NCI-H2171 (cell line): ENCODE measurements at places on chromosomes 16 and 17.

- DNase-seq: peak; percentile 72
Measured at GRCh38 chr17:82648742-82649331, 593 bp upstream of the WDR45B start.

DNA sequence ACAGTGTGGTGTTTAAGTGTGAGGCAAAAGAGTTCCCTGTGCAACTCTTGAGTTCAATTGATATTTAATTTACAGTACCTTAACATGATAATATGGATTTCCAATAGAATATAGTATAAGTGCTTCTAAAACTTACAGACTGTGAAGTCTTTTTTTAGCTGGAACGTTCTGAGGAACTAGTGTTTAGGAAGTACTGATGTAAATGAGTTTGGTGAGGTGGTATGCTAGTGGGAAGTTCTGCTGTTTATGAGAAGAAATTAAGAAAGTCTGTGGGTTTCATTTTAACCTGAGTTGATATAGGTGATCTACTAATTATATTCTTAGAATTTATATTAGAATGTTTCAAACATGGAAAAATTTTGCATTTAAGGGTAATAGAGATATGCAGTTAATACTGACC lies 32.0 kb downstream of the PTRH2 start:
- DNase-seq: no peak

GRCh38 chr16:47063011-47063724 lies 80.6 kb downstream of the NETO2 start:
- DNase-seq: no peak

DNA sequence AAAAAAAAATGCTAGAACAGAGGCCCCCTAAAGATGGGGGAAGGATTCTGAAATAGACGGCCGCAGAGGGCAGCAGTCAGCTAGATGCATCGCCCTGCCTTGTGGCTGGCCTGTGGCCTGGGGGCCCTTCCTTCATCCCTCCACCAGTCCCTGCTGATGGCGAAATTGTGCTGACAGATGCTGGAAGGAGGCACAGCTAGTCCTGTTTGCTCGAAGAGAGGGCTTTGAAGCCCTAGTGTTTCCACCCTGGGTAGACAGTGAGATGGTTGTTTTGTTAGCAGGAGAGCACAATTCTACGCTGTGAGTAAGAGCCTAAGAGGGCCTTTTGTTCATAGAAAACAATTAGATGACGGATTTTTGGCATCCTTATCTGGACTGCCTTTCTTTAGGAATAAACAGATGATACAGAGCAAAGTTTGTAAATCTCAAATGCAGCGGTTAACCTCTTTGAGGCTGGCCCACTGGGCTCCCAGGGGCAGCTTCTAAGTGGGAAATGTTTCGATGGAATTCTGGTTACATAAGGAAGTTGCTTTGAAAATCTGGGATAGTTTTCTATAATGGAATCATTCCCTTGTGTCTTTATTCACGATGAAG lies 23.0 kb downstream of the VPS35L start:
- no peak for DNase-seq

DNA sequence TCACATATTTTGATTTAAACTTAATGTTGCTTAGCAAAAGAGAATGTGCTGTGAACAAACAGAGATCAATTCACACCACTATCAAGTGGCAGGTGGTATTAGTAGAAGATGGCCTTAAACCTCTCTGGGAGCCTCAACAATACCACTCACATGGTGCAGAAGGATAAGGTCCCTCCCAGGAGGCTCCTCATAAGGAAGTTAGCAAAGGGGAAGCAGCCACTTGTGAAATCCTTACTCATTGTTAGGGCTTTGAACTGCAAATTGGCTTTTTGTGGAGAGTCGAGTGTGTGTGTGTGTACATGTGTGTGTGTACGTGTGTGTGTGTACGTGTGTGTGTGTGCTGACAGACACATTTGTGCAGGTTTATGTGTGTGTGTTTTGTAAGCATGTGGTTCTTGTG lies 48.9 kb upstream of the ASIC2 start:
- DNase-seq: no peak

DNA sequence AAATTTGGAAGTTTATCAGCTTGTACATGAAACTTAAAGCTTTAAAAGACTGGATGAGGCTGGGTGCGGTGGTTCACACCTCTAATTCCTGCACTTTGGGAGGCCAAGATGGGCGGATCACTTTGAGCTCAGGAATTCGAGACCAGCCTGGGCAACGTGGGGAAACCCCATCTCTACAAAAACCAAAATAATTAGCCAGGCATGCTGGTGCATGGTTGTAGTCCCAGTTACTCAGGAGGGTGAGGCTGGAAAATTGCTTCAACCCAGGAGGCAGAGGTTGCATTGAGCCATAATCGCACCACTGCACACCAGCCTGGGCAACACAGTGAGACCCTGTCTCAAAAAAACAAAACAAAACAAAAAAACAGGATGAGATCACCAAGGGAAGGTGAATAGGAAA lies 209.5 kb downstream of the AATF start:
- DNase-seq: no peak

- no peak for DNase-seq
Measured at GRCh38 chr17:15288859-15289258, 23.7 kb upstream of the PMP22 start.

GRCh38 chr17:61794792-61795191 lies 68.5 kb downstream of the BRIP1 start:
- no peak for DNase-seq

DNA sequence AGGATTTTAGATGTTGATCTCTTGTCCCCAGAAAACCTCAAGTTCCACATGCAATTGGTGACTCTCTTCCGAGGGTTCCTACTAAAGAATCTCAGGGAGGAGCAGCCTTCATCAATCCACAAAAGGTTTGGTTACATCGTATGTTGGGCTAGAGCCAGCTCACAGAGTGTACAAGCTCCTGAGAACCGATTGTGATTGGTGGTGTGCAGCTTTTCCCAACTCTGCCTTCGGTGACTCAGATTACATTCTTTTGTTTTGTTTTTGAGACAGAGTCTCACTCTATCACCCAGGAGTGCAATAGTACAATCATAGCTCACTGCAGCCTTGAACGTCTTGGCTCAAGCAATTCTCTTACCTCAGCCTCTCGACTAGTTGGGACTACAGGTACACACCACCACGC lies 172.4 kb downstream of the PMP22 start:
- DNase-seq: no peak

DNA sequence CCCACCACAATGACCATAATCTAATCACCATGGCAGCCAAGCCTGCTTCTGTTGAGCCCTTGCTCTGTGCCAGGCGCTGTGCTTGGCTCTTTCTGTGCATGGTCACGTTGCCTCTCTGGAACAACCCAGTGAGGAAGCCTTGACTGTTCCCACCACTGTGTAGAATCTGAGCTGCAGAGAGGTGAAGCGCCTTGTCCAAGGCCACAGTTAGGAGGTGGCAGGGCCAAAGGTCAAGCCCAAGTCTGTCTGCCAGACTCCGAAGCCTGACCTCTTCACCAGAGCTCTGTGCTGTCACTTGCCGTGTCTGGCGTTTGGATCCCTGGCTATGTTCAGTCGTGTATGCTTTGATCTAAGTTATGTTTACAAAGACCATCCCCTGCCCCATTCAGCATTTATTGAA lies 10.5 kb downstream of the CLEC16A start:
- no peak for DNase-seq

DNA sequence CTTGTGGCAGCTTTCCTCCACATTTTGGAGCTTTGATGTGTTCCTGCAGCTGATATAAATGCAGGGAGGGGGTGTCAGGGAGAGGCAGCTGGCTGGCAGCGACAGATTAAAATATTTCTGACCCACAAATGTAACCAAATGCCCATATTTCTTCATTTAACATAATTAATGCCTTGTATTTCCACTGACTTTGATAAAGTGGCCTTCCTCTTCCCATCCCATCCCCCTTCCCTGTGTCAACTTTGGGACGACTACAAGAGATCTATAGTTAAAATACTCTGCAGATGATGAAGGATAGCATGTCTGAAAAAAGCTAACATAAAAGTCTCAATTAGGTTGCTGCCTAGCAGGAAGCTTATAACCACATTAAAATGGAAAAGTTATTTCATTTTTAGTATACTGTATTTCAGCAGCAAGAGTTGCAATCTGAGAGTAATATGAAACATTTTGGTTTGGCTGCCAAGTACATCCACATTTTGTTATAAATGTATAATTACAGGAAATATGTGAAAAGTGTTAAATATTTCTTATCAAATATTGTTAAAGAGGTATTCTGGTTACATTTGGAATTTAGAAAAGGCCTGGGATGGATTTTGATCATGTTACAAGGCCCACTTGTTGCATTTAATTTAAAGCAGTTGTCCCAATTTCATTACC lies 238.7 kb upstream of the TBX2 start:
- no peak for DNase-seq

DNA sequence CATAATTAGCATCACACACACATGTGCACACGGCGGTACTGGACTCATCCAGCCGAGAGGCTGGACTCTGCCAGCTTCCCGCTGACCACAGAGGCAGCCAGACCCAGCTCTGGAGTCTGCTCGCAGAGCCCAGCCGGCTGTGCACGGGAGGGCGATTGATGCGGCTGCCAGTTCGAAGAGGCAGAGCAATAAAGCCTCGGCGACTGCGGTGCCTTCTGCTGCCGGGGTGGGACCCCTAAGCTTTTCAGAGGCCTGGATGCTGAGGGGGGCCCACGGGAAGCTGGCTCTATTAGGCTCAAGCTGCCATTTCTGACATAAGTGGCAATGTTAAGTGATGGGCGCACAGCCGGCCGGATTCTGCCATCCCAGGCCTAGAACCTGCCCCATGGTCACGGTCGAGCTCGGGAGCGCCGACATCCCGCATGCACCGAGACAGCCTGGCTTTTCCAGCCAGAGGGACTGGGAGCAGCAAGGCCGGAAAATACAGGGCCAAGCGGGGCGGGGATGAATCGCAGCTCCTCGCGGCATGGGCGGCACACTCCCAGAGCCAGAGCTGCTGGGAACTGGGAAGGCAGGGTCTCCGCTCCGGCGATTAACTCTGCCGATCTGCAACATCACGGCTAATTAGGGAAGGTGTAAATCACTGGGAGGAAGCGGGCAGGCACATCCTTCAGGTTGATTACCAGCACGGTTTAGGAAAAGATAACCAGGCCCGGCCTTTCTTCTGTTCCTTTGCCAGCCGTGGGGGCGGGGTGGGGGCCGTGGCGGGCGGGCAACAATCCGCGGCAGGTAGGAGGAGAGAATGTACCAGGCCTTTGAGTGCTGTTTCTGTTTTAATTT lies 57.7 kb downstream of the TBC1D16 start:
- DNase-seq: no peak

DNA sequence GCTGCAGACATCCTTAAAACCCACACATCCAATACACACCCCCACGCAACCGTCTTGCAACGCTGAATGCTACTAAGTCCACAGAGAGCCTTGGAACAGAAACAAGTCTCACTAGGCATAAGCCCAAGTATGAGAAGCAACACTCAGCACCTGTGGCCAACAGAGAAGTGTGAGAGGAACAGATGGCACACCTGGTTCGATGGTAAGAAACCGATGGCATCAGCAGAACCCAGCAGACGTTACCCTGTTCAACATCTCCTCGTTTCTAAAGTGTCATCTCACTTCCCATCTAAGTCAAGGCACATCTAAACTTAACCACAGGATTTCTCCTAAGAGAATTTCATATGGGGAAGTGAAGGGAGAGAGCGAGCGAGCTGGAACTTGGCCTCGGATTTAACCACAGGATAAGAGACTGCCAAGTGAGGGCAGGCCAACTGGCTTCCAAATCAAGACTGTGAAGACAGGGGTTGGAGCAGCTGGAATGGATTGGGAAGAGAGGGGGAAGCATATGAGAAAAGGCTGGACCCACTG lies 41.0 kb downstream of the NXPH3 start:
- DNase-seq: peak; percentile 38

DNA sequence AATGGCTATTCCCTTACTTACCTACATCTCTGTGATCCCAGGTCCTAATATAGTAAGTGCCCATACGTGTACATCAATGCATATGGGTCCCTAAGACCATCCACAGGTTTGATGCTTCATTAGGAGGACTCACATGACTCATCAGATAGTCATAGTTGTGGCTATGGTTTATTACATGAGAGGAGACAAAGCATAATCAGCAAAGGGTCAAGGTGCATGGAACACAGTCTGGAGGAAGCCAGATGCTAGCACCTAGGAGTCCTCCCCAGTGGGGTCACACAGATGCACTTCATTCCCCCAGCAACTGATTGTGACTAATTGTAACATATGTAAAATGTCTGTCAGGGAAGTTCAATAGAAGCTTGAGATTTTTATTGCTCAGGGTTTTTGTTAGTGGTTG lies 42.8 kb downstream of the PHKB start:
- no peak for DNase-seq

- DNase-seq: no peak
Measured at GRCh38 chr16:53913099-53913870, 209.3 kb downstream of the FTO start.

- DNase-seq: peak; percentile 52
Measured at GRCh38 chr16:57479205-57479975, 6.9 kb downstream of the DOK4 start.
